ENCODE measurements at places on chromosomes 12 and 14.
A peak's percentile ranks its signal among the peaks of the same experiment; 100 is the strongest.

GRCh38 chr12:56257491-56258067 is 605 bp downstream of the ANKRD52 start:
- DNase-seq = no peak

- peak; percentile 74 for DNase-seq
Measured at GRCh38 chr12:6201213-6201608, 1.0 kb downstream of the CD9 start.

- no peak for DNase-seq
Measured at GRCh38 chr12:98408681-98409080, 106.7 kb upstream of the TMPO start.

DNA sequence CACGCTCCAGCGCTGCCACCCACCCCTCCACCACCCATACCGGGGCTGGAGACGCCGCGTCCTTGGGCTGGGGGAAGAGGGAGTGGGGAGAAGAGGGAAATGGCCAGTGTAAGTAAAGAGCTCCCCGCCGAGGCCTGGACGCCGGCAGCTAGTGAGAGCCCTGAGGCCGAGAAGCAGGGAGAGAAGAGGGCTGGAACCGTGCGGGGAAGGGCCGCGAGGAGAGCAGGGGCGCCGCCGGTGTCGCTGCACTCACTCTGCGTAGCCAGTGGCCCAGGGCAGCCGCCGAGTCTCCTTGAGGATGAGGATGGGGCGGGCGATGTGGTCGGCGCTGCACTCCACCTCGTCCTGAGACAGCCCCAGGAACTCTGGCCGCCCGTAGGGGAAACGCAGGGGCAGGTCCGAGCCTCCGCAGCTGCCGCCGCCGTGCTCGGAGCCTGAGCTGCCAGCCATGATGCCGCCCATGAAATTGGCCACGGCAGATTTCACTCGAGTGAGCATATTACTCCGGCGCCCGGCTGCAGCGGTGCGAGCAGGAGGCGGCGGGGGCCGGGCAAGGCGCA is 631 bp downstream of the PPM1H start:
- DNase-seq = no peak
